ENCODE measurements at places on chromosomes 3 and 15. TPM values are rescaled to one million over a fixed set of nuclear protein-coding genes. Genes with fewer than 3 reads are reported as not detected.

Gene KLHL40
- total RNA-seq: 3.5 TPM

Gene MOBP
- 0.05 TPM for total RNA-seq

Gene NANOGP8
- total RNA-seq: 0.53 TPM

Gene HES1
- total RNA-seq: 71.2 TPM

Gene BOC
- 53.0 TPM for total RNA-seq

Gene DNAJA4
- 23.4 TPM for total RNA-seq

Gene U2SURP
- 204 TPM for total RNA-seq

Gene CYP8B1
- total RNA-seq: not detected

Gene STRIT1
- total RNA-seq: 1.4 TPM

Gene RTP3
- total RNA-seq: not detected

Gene KCNH8
- 1.5 TPM for total RNA-seq

Gene UACA
- 195 TPM for total RNA-seq

Gene MASP1
- 4.9 TPM for total RNA-seq

Gene RCCD1
- total RNA-seq: 7.5 TPM

Gene PGBD4
- total RNA-seq: 1.9 TPM

Gene CCDC191
- 7.1 TPM for total RNA-seq

Measured in urinary bladder (tissue), 4 donors.